ENCODE measurements at places on chromosomes 11 and 22. TPM values are rescaled to one million over a fixed set of nuclear protein-coding genes. Genes with fewer than 3 reads are reported as not detected.

The HORMAD2 gene
- not detected for polyA plus RNA-seq

The ANKK1 gene
- not detected for polyA plus RNA-seq

The ZNF280B gene
- 1.2 TPM for polyA plus RNA-seq

- DNase-seq = no peak
These were observed 104.6 kb downstream of the SIK3 start for GRCh38 chr11:116993599-116993998.

GRCh38 chr11:128467610-128468041, 119.7 kb downstream of the ETS1 start:
- DNase-seq = peak; percentile 99

DNA sequence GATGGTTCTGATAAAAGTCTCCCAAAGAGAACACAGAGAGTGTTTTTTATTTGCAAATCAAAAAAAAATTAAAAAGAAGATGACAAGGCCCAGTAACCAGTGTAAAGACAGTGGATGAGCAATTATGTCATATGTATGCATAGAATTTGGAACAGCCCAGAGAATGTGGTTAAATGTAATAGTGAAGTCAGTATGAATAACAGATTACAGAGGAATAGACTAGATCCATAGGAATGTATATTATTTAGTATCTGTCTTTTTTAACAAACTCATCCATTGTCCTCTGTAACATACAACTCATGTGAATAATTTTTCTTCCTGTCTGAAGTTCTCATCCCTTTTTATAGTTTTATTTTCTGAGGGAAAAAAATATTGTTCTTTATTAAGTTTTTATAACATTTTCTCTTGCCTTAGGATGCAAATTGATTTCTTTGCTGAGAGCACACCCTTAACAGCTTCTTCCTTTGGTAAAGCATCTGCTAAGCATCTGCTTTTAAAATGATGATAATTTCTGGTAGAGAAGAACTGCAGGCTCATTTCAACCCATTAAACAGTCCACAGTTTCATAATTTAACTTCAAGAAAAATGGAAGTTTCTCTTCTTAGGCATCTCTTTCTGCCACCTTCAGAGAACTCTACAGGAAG, 266.5 kb upstream of the MTNR1B start:
- no peak for DNase-seq

DNA sequence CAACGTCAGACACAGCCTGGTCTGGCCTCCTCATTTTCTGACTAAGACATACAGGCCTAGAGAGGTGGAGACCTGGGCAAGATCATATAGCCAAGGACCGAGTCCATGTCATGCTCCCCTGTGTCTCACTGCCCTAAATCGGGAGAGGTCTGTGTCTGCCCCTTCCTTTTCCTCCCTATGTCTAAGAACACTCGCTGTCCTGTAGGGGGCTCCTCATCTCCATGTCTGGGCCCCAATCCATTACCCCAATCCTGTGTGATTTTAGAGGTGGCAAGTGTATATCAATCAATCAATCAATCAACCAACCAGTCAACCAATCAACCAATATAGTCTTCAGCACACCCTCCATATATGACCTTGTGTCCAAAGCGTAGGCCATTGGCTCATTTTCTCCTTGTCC, 125.7 kb downstream of the KIRREL3 start:
- DNase-seq = no peak

All from BJ (cell line).